Activated effector memory CD4-positive, alpha-beta T cell treated with Interleukin-2 at 50 U/mL for 16 hours (primary cell): ENCODE measurements at places on chromosomes 4 and X.

GRCh38 chr4:153643406-153644383 is 40.4 kb upstream of the TLR2 start:
- no peak for DNase-seq

GRCh38 chr4:70743731-70744130 is 22.0 kb downstream of the RUFY3 start:
- DNase-seq, result no peak

DNA sequence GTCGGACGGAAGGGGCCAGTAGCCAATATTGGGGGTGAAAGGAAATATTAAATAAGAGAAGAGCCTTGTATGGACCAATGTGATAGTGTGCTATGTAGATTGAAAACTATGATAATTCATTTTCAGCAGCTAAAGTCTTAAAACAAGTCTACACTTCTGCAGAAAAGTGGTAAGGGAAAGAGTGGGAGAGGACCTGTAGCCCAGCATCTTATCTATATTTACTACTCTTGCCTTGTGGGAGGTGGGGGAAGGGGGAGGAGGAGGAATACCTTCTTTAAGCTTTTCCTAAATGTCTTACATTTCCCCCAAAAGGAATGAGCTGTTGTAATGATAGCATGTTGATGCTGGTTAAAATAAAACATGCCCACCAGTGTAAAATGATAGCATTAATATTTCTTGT is 220.0 kb upstream of the SPRY1 start:
- DNase-seq, result no peak

DNA sequence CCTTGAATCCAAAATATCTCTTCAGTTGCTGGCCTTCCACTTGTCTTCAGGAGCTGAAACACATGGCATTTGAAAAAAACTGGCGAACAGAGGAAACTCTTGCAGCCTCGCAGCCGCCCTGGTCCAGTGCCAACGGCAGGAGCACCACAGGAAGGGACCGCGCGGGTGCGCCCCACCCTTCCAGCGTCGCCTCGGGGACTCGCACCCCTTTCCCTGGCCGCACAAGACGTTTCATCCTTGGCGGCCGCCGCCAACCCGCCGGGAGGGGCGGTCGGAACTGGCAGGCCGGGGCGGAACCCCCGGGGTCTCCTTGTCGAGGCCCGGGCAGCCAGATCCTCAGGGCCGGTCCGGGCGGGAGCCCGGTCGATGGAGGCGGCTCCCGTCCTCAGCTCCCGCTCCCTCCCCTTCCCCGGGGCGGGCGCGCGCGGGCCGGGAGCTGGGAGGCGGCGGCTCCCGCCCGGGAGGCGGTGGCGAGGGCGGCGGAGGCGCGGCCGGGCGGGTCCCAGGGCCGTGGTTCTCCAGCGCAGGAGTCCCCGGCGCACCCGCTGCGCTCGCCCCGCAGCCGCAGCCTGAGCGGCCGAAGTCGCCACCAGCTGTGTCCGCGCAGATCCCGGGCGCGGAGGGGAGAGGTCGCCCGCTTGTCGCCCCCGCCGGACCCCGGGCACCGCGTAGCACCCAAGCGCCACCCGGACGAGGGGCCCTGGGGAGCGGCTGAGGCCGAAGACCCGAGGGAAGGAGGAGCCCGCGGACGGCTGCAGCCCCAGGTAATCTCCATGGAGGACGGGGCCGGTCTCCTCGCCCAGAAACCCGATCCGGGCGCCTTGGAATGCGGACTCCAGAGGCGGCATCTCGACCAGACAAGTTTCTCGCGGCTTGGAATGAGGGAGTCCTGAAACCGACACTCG is 886 bp upstream of the NDST3 start:
- no peak for DNase-seq

DNA sequence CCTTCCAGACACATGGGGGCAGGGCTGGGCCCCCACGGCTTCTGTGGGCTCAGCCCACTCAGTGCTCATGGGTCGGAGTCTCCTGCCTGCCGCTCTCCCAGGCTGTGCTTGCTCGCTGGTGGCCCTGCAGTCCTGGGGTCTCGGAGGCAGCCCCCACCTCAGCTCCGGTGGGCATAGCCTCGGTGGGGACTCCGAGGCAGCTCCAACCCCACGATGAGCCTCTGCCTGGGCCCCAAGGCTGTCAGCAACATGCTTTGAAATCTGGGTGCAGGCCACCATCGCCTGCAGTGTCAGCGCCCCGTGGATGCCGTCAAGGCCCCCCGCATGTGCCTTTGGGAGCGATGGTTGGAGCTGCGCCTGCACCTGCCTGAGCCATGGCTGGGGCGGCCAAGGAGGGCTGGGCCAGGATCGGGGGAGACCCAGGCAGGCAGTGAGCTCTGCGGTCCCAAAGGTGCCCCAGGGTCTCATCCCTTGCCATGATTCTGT is 30.2 kb upstream of the SPON2 start:
- DNase-seq, result no peak

GRCh38 chrX:19172741-19173140 is 50.5 kb upstream of the ADGRG2 start:
- no peak for DNase-seq

- DNase-seq, result no peak
Observed at GRCh38 chrX:123695242-123695641, 37.6 kb downstream of the THOC2 start.
